ENCODE measurements at places on chromosomes 4 and X. TPM values are rescaled to one million over a fixed set of nuclear protein-coding genes. Genes with fewer than 3 reads are reported as not detected.

The TSPAN7 gene
- total RNA-seq, result not detected

The MAB21L2 gene
- not detected for total RNA-seq

The RHOXF1 gene
- total RNA-seq, result not detected

The CCNB3 gene
- 0.15 TPM for total RNA-seq

The BEX4 gene
- total RNA-seq, result 1.0 TPM

The IBSP gene
- not detected for total RNA-seq

DNA sequence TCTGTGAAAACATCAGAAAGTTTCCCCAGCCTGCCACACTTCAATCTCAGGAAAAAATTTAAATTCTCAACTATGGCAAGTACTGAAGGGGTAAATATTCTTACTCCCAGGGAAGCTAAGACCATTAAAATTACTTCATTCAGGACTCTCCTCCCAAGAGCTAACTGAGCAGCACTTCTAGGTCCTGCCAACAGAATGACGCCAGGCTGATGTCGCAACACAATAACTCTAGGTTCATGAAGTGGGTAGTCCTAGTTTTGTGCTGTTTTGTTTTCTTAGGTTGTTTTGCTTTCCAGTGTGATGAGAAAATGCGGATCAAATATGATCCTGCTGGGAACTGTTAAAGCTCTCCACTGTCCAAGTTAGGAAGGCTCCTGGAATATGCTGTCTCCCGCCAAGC lies 180.0 kb downstream of the NKX6-1 start:
- no peaks in the 10 kb centered on the region for H3K4me1 ChIP-seq
- no peak overlapping the region for H3K4me3 ChIP-seq
- H3K36me3 ChIP-seq, result no peaks in the 10 kb centered on the region
- DNase-seq, result no peak

DNA sequence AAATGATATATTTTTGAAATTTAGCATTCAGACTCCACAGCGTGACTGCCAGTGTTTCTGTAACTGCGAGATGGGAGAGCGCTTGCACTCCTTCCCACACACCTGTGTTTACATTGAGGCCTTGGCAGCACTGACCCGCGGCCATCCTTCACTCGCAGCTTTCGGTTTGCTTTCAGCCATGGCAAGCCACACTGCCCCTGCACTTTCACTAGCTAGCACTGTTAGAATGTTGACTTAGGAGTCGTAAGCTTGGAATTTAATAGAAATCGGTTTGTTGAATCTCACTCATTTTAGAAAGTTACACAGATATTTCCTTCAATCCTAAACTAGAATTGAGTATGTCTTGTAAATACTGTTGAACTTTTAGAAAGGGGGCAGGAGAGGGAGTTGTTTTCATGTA lies 136.2 kb downstream of the CFAP299 start:
- DNase-seq, result peak; percentile 47
- no peaks in the 10 kb centered on the region for H3K36me3 ChIP-seq
- H3K4me3 ChIP-seq, result no peak overlapping the region
- no peak overlapping the region for H3K27ac ChIP-seq
- H3K27me3 ChIP-seq, result no peaks in the 10 kb centered on the region

- no peaks in the 10 kb centered on the region for H3K4me1 ChIP-seq
- no peak overlapping the region for H3K27ac ChIP-seq
- no peak overlapping the region for H3K4me3 ChIP-seq
- no peak for DNase-seq
- no peaks in the 10 kb centered on the region for H3K36me3 ChIP-seq
These were observed 279.7 kb downstream of the NR3C2 start for GRCh38 chr4:148162519-148162918.

- peaks cover 14% of the 10 kb centered on the region for H3K4me1 ChIP-seq
- DNase-seq, result peak; percentile 64
- no peaks in the 10 kb centered on the region for H3K36me3 ChIP-seq
These were observed 44.6 kb downstream of the PALLD start for GRCh38 chr4:168541266-168541953.

- H3K4me1 ChIP-seq, result no peaks in the 10 kb centered on the region
- no peaks in the 10 kb centered on the region for H3K27me3 ChIP-seq
- H3K36me3 ChIP-seq, result no peaks in the 10 kb centered on the region
- no peak overlapping the region for H3K4me3 ChIP-seq
These were observed 106.8 kb downstream of the CLNK start for GRCh38 chr4:10577508-10578426.

- H3K4me1 ChIP-seq, result no peaks in the 10 kb centered on the region
- no peaks in the 10 kb centered on the region for H3K27me3 ChIP-seq
- no peaks in the 10 kb centered on the region for H3K36me3 ChIP-seq
- H3K27ac ChIP-seq, result no peak overlapping the region
These were observed 1.6 kb upstream of the ABLIM2 start for GRCh38 chr4:8160233-8160560.

- no peak overlapping the region for H3K4me3 ChIP-seq
- H3K4me1 ChIP-seq, result no peaks in the 10 kb centered on the region
- H3K27ac ChIP-seq, result no peak overlapping the region
- H3K36me3 ChIP-seq, result no peaks in the 10 kb centered on the region
These were observed 72.8 kb upstream of the ARSJ start for GRCh38 chr4:114052227-114052626.

DNA sequence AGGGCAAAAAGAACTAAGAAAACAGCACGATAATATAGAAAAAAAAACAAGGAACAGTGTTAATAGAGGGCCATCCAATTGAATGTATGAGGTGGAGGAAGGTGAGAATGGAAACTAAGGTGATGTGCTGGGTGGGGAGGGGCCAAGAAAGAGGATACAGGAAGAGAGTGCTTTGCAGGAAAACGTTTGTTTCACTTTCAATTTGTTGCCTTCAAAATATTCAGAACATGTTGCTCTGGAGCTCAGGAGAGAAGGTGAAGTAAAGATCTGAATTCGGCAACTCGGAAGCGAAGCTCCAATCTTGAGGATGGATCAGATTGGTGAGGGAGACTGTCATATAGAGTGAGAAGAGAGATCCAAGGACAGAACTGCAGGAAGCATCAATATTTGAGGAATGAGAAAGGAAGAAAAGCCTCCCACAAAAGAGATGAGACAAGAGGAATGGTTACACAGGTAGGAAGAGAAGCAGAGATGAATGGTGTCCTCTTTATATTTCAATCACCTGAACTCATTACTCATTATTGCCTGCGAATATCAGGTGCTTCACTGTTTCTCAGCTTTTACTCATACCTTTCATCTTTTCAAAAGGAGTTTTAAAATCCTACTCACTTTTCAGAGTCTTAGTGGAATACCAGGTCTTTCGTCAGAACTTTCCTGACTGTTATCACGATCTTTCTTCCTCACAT lies 14.7 kb upstream of the SEC24D start:
- H3K4me3 ChIP-seq, result peak overlapping the region; percentile 52
- H3K27ac ChIP-seq, result no peak overlapping the region
- H3K4me1 ChIP-seq, result no peaks in the 10 kb centered on the region
- DNase-seq, result peak; percentile 3
- H3K27me3 ChIP-seq, result no peaks in the 10 kb centered on the region
- H3K36me3 ChIP-seq, result no peaks in the 10 kb centered on the region

DNA sequence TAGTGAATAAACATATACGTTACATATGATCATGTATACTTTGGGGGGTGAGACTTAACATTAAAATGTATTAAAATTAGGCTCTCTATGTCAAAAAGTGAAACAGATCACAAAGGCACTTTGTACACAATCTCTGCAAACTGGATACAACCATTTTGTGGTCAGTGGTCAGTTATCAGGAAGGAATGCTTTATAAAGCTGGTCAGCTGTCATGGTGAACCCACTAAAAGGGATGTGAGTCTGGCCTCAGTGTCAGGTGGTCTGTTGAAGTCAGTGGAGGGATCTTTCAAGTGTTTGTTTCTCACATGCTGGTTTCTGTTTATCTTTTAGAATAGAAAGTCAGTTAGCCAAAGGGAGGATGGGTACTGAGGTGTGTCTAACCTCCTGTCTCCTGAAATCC lies 875.5 kb upstream of the INTU start:
- no peaks in the 10 kb centered on the region for H3K27me3 ChIP-seq
- H3K27ac ChIP-seq, result no peak overlapping the region
- H3K4me1 ChIP-seq, result no peaks in the 10 kb centered on the region

DNA sequence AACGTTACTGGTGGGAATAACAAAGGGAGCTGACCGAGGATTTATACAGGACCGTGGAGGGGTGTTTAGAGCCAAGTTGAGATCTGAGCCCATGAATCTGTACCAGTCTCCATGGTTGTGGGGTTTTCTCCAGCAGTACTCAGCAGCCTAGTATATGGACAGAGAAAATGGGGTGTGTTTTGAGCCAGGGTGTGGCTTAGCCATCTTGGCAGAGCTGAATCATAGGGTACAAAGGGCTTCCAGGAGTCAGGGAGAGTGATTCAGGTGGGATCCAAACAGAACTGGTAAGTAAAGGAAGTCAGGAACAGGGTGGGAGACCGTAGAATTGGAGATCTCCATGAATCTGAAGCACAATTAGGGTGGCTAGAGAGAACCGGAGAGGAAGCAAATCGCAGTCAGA lies 7.4 kb upstream of the HPRT1 start:
- DNase-seq, result no peak
- H3K4me3 ChIP-seq, result no peak overlapping the region
- H3K36me3 ChIP-seq, result no peaks in the 10 kb centered on the region
- no peak overlapping the region for H3K27ac ChIP-seq

- no peak overlapping the region for H3K27ac ChIP-seq
- no peak for DNase-seq
- no peaks in the 10 kb centered on the region for H3K36me3 ChIP-seq
- H3K4me3 ChIP-seq, result no peak overlapping the region
- H3K27me3 ChIP-seq, result no peaks in the 10 kb centered on the region
These were observed 50.0 kb upstream of the BRS3 start for GRCh38 chrX:136437774-136438173.

- no peak overlapping the region for H3K4me3 ChIP-seq
- no peaks in the 10 kb centered on the region for H3K36me3 ChIP-seq
- no peak overlapping the region for H3K27ac ChIP-seq
- H3K27me3 ChIP-seq, result no peaks in the 10 kb centered on the region
- H3K4me1 ChIP-seq, result peaks cover 17% of the 10 kb centered on the region
These were observed 62.5 kb downstream of the PGRMC2 start for GRCh38 chr4:128225148-128225547.

DNA sequence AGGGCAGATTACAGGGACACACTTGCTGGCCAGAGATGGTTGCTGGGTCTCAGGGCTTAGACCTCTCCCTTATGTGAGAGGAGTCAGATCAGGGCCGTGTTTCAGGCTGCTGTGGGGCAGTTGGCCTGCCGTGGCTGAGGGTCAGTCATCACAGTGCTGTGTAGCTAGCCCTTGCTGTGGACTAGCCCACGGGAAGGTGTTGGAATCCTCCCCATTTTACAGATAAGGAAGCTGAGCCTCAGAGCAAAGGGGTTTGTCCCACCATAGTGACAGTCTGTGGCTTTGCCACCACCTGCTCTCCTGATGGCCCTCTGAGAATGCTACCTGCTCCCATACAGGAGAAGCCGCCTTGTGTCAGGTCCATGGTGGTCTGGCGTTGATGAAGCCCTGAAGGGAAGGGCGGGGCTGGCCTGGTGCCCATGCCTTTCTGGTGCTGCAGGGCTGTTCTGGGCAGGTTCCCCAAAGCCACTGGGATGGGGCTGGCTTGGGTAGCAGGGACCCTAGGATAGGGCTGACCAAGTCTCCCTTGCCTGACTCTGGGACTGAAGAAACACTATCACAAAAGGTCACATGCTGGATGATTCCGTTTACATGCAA lies 2.4 kb upstream of the FAM53A start:
- H3K36me3 ChIP-seq, result no peaks in the 10 kb centered on the region
- H3K4me3 ChIP-seq, result no peak overlapping the region
- H3K4me1 ChIP-seq, result 0 out of 2 replicates have a peak, but pooled peaks cover 5% of the 10 kb centered on the region
- DNase-seq, result no peak
- H3K27me3 ChIP-seq, result no peaks in the 10 kb centered on the region

- no peaks in the 10 kb centered on the region for H3K27me3 ChIP-seq
- no peak for DNase-seq
- H3K36me3 ChIP-seq, result no peaks in the 10 kb centered on the region
- H3K27ac ChIP-seq, result no peak overlapping the region
- no peak overlapping the region for H3K4me3 ChIP-seq
- H3K4me1 ChIP-seq, result 0 out of 2 replicates have a peak, but pooled peaks cover 8% of the 10 kb centered on the region
These were observed 32.0 kb upstream of the TMEM131L start for GRCh38 chr4:153434190-153434589.

GRCh38 chr4:109751852-109752251 lies 22.0 kb upstream of the PLA2G12A start:
- H3K27ac ChIP-seq, result no peak overlapping the region
- DNase-seq, result no peak
- H3K4me3 ChIP-seq, result no peak overlapping the region
- no peaks in the 10 kb centered on the region for H3K36me3 ChIP-seq

Measured in PC-9 (cell line).